ENCODE measurements at places on chromosomes 11 and 22.

DNA sequence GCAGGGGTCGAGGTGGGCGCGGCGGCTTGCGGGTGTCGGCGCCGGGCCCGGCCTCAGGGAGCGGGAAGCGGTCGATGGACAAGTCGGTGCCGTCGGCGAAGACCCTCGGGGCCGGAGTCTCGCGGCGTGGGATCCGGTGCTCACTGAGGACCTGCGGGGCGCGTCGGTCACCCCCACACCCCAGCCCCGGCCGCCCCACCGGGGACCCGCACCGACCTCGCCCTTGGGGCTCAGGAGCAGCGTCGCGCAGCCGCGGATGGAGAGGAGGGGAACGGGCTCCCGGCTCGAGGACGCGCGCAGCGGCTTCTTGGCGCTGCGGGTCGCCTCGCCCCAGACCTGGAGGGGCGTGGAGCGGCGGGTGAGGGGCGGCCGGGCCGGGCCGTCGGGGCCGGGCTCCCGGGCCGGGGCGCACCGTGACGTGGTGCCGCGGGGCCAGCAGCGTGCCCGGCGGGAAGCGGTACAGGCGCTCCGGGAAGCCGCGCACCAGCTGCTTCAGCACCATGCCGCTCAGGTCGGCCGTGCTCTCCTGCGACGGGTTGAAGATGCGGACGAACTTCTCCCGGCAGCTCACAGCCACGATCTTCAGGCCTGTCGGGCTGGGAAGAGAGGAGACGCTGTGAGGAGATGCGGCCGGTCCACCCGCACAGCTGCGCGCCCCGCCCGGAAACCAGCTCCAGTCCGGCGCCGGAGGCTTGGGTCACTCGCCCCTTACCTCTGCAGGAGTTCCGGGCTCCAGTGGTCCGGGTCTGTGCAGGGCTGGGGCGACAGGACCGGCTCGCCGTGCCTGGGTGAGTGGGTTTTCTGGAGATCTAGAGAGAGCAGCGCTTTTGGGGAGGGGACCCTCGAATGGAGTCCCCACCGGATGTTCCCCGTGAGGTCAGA lies 4.5 kb downstream of the LMNTD2 start:
- H3K4me1 ChIP-seq: peaks cover 28% of the 10 kb centered on the region
- H3K36me3 ChIP-seq: no peaks in the 10 kb centered on the region
- H3K27ac ChIP-seq: no peak overlapping the region

DNA sequence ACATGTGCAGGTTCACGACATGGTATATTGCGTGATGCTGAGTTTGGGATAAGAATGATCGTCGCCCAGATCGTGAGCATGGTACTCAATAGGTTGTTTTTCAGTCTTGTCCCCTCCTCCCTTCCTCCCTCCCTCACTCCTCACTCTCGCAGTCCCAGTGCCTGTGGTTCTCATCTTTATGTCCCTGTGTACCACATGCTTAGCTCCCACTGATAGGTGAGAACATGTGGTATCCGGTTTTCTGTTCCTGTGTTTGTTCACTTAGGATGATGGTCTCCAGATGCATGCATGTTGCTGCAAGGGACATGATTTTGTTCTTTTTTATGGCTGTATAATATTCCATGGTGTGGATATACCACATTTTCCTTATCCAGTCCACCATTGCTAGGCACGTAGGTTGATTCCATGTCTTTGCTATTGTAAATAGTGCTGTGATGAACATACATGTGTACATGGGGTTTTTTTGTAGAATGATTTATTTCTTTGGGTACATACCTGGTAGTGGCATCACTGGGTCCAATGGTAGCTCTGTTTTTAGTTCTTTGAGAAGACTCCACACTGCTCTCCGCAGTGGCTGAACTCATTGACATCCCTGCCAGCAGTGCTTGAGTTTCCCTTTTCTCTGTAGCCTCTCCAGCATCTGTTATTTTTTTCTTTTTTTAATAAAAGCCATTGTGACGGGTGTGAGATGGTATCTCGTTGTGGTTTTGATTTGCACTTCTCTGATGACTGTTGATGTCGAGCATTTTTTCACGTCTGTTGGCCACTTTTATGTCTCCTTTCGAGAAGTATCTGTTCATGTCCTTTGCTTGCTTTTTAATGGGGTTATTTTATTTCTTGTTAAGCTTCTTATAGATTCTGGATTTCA lies 16.4 kb downstream of the ZBED4 start:
- no peaks in the 10 kb centered on the region for H3K27me3 ChIP-seq
- H3K4me1 ChIP-seq: no peaks in the 10 kb centered on the region
- no peak overlapping the region for H3K4me3 ChIP-seq
- no peak for DNase-seq
- H3K27ac ChIP-seq: no peak overlapping the region

DNA sequence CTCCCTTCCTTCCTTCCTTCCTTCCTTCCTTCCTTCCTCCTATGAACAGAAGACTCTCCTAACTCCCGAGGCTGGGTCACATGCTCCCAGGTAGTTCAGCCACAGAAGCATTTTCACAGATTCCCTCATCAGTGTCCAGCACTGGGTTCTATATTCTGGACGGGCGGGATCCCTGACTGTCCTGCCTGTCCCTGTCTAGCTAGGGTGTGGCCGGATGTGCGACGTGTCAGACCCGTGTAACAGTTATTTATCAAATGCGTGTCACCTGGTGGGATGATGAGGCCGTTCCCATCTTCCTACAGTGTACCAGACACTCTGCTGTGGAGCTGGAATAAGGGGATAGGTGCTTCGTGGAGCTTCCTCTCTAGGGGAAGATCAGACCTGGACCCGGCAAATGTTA lies 901.0 kb downstream of the BRD1 start:
- no peaks in the 10 kb centered on the region for H3K4me1 ChIP-seq
- no peak overlapping the region for H3K27ac ChIP-seq
- no peak for DNase-seq
- peaks cover 71% of the 10 kb centered on the region for H3K27me3 ChIP-seq

DNA sequence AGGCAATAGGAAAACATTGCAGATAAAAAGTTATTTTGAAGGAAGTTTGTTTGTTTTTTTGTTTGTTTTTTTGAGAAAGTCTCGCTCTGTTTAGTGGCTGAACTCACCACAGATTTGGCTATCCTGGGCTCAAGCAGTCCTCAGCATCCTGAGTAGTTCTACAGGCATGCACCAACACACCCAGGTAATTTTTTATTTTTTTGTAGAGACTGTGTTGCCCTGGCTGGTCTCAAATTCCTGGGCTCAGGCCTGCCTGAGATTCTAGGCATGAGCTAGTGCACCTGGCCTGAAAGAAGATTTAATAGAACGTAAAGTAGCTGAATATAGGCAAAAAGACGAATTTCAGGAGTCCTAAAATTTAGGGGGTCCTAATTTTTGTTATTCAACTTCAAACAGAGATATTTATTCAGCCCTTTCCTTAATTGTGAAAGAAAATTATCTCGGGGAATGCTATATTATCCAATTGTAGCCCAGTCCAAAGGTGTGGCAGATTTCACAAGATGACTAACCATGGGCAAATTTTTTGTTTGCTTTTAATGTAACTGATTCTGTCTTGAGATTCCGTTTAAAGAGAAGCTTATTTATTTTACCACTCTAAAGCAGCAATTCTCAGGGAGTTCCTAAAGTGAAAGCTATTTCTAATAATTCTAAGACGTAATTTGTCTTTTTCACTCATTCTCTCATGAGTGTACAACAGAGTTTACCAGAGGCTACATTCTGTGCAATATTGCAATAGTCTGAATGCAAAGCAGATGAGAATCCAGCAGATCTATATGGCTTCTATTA lies 940 bp downstream of the IL18 start:
- DNase-seq: no peak
- no peaks in the 10 kb centered on the region for H3K27me3 ChIP-seq
- H3K27ac ChIP-seq: no peak overlapping the region
- no peaks in the 10 kb centered on the region for H3K36me3 ChIP-seq

DNA sequence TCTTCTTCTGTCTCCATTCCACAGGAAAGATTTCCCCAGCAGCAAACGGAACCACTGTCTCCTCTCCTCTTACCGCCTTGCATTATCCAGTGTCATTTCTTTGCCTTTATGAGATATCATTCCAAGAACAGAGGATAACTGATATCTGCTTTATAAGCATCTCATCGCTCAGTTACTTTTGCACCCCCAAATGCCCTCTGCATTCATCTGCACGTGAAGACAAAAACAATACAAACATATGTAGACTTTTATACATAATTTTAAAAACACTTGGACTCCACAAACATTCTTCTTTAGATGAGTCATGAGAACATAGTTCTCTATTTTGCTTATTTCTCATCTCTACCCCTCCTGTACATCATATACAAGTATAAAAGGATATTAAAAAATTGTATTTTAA lies 512 bp upstream of the OR51T1 start:
- H3K4me3 ChIP-seq: no peak overlapping the region
- no peaks in the 10 kb centered on the region for H3K36me3 ChIP-seq

DNA sequence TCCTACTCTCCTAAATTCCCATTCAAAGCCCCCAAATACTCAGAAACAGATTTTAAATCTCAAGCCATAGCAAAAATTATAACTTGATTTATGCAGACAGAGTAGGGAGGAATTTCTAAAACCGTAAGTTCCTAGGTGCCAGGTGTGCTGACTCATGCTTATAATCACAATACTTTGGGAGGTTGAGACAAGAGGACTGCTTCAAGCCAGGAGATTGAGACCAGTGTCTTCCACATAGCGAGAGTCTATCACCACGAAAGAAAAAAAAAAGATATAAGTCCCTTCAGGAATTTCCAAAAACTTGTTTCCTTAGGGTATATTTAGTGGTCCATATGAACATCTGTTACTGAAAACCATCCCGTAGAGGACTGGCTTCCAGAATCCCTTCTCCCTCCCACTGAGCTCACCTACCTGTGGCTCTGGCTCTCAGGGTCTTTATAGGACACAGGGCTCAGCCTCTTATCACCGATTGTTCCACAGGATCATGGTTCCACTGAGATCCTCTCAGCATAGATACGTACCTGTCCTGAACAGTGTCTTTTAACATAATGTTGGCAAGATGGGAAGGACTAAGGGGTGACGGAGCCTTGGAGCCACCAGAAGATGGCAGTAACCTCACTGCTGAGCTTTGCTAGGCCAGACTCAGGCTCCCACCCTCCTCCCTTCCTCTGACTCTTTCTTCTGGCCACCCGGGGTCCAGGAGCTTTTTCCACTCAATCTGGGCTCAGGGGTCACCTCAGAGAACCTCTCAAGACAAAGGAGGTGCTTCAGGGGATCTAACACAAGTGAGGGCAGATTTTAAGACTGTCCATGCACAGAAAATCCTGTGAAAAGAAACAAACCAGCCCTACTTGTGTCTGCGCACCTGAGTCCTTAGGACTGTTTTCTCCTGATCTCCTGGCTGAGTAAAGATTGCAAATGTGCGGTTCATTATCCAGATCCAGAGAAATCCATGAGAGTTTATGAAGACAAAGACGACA lies 117.5 kb upstream of the TOP3B start:
- no peaks in the 10 kb centered on the region for H3K36me3 ChIP-seq
- no peak for DNase-seq
- H3K4me3 ChIP-seq: no peak overlapping the region

DNA sequence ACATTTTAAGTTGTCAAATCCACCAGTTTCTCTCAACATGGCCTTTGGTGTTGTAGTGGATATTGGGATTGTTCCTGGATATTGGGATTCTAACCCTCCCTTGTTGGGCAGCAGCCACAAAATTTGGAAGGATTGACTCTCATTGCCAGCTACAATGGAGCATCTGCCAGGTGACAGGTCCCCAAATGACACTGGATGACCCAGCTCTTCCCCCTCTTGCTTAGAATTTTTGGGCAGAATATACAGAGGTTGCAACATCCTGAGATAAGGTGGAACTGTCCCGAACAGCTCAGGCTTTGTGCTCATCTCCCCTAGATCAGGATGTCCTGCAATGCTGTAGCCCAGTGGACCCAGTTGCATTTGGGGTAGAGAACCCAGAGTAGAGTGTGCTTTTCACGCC lies 5.3 kb upstream of the TBC1D22A start:
- H3K27me3 ChIP-seq: no peaks in the 10 kb centered on the region
- no peaks in the 10 kb centered on the region for H3K36me3 ChIP-seq
- no peak overlapping the region for H3K4me3 ChIP-seq
- no peak overlapping the region for H3K27ac ChIP-seq
- peaks cover 59% of the 10 kb centered on the region for H3K4me1 ChIP-seq
- DNase-seq: no peak

DNA sequence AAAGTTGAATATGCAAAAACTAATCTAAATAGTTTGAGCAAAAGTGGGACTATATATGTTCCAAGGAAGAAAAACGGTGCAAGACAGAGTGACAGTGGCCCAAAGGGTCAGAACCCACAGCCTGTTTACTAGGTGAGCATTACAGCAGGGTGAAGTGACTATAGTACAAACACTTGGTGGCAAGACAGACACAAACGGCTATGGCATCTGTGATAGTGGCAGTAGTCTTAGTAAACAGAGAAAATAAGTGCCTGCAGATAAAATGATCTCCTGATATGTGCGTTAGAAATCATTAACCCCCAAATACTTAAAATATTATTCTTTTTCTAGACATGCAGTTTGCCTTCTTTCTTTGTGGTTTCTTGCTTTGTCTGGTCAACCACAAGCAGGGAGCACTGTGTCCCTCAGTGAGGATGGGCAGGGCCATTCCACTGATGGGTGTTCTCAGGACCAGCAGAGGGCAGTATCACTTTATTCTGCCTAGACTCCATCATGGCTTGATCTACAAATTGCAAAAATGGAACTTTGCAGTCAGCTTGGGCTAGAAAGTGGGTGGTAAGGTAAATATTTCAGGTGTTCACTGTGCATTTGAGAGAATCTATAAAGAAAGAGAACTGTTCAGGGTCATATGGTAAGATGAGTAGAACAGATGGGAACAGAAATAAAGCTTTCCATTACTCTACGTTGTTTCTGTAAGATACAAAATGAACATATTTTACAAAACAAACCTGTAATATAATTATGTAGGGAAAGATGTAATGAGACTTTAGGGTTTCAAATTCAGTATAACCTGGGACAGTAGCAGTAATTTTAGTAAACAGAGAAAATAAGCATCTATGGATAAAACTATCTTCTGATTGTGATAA lies 198.2 kb downstream of the SWAP70 start:
- H3K4me3 ChIP-seq: no peak overlapping the region
- no peak overlapping the region for H3K27ac ChIP-seq
- H3K36me3 ChIP-seq: peaks cover 3% of the 10 kb centered on the region
- no peak for DNase-seq

DNA sequence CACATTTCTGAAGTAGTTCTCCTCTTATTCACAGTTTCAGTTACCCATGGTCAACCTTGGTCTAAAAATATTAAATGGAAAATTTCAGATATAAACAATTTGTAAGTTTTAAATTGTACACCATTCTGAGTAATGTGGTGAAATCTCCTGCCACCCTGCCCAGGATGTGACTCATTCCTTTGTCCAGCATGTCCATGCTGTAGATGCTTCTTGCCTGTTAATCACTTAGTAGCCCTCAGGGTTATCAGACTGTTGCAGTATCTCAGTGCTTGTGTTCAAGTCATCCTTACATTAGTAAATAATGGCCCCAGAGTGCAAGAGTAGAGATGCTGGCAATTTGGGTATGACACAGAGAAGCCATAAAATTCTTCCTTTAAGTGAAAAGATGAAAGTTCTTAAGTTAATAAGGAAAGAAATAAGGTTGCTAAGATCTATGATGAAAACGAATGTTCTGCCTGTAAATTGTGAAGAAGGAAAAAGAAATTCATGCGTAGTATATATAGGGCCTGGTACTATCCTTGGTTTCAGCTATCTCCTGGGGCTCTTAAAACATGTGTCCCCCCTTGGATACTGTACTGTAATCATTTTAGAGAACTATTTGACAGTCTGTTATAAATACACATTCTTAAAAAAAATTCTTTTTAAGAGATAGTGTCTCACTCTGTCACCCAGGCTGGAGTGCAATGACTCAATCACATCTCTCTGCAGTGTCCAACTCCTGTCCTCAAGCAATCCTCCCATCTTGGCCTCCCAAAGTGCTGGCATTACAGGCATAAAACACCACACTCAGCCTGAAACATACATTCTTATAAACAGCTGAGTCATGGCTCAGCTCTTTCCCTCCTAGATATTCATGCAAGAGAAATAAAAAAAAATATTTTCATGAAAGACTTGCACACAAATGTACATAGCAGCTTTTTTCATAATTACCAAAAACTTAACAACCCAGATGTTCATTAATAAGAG lies 31.3 kb downstream of the MTNR1B start:
- no peaks in the 10 kb centered on the region for H3K36me3 ChIP-seq
- no peak overlapping the region for H3K4me3 ChIP-seq
- no peaks in the 10 kb centered on the region for H3K4me1 ChIP-seq

Measured in left ventricle myocardium inferior (tissue), 1 donor.